Right atrium auricular region (tissue), 2 donors: ENCODE measurements at places on chromosomes 1 and 21.

GRCh38 chr21:34204481-34205439 lies 131.4 kb downstream of the MRPS6 start:
- peak; percentile 43 for DNase-seq

DNA sequence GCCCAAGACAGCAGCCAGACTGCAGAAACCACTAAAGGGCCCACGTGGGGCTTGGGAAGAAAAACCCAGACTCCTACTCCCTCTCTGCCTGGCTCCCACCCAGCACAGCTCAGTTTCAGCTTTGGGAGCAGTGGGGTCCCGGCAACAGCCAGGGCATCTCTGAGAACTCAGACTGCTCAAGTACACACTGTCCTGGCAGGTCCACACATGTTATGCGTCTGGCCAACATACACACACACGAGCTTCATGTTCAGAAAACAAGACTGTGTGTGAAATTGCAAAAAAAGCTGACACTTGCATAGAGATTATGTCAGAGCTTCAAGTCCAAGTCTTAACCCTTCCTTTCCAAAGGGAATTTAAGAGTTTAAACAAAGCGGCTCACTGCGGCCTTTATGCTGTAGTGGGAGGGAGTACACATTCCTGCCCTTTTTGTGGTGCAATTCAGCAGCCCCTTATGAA lies 136.6 kb upstream of the CD34 start:
- DNase-seq, result peak; percentile 87

DNA sequence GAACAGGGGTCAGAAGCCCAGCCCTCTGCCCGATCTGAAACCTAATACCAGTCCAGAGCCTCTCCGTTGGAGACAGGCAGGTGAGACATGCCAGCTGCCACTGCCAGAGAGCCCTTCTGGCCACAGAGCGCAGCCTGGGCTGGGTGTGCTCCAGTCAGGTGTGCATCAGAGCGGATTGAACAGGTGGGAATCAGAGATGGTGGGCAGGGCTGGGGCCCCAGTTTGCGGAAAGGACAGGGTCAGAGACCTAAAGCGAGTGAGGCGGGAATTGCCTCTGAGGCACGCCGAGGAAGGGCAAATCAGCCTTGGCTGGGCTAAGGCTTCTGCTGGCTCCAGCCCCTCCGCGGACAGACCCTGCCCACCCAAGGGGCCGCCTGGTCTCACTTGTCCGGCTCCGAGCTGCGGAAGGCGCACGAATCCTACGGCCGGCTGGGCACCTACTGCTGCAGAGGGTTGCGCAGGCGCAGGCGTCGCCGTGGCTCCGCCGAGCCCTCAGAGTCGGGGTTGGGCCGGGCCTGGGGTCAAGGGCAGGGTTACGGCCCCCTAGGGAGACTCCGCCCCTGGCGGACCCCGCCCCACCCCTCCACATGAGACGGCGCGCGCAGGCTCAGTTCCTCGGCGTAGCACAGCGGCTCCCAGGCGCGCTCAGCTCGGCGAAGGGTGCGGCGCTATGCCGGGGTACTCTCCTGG lies 10.3 kb downstream of the CPLANE2 start:
- no peak for DNase-seq

GRCh38 chr1:231597971-231598370 lies 28.6 kb upstream of the DISC1 start:
- no peak for DNase-seq

- DNase-seq, result no peak
Measured at GRCh38 chr1:57770772-57771171, 346.9 kb upstream of the DAB1 start.

DNA sequence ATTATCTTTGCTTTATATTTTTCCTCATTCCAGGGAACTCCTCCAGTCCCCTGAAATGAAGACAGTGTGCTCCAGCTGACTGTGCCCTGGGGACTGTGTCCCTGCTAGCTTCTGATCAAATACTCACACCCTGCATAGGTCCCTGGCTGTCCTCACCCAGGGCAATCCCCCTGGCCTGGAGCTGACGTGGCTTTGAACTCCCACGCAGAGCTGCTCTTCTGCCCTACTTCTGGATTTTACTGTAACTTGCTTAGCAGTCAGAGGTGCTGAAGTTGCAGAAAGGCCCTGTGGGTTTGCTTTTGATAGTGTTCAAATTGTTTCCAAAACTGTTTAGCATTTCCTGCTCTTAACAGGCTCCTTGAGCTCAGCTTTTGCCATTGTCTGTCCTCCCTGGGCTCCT lies 186.5 kb downstream of the FASLG start:
- no peak for DNase-seq

GRCh38 chr1:98482611-98483010 lies 178.9 kb upstream of the SNX7 start:
- DNase-seq, result no peak

GRCh38 chr1:244254467-244254866 lies 197.2 kb downstream of the ADSS2 start:
- peak; percentile 65 for DNase-seq

DNA sequence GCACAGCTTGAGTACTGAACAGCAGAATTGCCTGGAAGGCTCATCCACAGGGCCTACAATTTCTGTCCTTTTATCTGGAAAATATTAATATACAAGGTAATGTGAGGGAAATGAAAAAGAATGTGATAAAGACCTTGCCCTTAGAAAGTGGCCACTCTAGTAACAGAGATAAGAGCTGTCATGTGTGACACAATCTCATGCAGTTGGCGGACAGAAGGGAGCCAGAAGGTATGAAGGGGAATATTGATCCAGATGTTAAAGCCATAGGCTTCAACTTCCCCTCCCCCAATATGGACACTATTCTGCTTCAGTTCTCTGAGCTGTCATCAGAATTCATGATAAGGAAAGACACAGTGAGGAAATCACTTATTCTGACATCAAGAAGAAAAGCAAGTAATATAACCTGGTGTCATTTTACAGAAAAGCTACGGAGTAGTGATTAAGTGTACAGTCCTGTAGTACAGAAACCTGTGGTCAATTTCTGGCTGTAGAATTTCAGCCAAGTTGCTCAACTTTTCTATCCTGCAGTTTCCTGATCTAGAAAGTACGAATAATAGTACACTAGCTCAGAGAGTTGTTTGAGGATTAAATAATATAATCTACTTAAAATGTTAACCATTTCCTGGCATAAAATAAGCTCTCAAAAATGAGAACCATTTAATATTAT lies 572.1 kb downstream of the DPYD start:
- no peak for DNase-seq

DNA sequence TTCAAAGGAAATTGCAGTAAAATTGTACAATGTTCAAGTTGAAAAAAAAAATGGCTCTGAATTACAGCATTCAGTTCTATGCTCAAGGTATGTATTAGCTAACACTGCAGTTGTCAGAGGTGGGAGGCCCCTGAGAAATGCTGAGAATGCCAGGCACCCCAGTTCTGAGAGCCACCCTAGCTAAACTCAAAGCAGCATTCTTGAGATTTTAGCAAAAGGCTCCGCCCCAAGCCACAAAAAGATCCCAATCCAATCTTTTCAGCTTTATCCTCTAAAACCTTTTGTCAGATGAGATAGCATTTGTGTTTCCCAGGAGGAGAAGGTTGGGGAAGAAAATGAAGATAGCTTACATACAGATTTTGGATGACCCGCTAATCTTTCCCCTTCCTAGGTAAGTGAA lies 68.8 kb downstream of the SMYD2 start:
- no peak for DNase-seq

- DNase-seq, result no peak
Measured at GRCh38 chr1:2499986-2500596, 24.0 kb downstream of the PLCH2 start.

DNA sequence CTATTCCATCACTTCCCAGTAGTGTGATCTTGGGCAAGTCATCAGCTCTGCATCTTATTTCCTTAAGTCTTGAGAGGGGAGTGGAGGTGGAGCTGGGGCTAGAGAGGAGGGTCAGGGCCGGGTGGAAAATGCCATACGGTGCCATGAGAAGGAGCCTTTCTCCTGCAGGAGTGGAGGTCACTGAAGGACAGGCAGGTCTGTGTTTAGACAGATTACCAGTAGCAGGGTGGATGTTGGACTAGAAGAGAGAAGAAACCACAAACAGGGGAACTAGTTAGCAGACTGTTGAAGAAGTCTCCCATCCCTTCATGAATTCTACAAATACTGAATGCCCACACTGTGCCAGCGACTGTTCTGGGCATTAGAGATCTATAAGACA lies 13.9 kb upstream of the CPT2 start:
- no peak for DNase-seq

- DNase-seq, result peak; percentile 75
Measured at GRCh38 chr1:67618285-67619018, 66.5 kb upstream of the GADD45A start.

DNA sequence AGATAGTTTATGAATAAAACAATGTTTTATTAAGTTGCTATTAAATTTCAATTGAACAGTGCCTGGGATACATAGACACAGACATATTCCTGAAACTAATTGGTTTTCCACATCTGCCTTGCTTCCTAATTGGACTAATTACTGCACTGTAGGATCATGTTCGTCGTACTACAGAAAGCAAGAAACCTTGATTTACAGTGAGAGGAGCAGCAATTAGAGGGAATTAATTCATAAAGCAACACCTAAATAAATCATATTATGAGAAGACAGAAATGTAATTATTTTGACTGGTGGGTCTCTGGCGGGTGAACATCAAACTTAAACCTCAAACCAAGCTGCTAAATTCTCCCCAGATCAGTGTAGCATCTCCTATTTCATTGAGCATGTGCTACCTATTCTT lies 124.6 kb upstream of the CAMK1G start:
- DNase-seq, result no peak

DNA sequence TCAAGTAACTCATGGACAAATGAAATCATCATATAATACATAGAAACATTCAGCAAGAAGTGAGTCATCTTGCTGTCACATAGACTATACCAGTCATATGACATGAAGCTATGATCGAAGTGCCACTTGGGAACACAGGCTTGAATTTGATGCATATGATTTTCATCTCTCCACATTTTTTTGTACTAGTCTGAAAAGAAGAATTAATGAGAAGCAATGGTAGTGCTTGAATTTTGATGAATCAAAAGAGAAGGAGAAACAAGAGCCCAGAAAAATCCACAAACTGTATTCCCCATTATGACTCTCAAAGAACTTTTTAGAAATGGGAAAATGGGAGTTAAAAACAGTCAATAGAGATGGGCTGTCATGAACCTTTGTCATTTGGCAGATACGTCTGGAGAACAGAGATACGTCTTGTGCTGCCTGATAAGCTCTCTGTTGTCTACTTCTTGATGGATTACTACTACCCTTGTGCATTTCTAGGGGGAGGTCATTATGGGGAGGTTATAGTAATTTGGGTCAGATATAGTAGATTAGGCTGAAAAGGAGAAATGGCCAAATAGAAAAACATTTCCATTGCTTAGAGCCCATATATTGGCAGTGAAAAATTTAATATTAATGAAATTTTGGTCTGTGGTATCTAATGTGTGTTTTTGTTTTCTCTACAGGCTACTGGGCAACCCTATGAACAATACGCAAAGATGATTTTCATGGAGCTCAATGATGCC lies 8.0 kb upstream of the LEPR start:
- DNase-seq, result no peak

GRCh38 chr1:37922767-37923550 lies 23.9 kb downstream of the INPP5B start:
- no peak for DNase-seq

DNA sequence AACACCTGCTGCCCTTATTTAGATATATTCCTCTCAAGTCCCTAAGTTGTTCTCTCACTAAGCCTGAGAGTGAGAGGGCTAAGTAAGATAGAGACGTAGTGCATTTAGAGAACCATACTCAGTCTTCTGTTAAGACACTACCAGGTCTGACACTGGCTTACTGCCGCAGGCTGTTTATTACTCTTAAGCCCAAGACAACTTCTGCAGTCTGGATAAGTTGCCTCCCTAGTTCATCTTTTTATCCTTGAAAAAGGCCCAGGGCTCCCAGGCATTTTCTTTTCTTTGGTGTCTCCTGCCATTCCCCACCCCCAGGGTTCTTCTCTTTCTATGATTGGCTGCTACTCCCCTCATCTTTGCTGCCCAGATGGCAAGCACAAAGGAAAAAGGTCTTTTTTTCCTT lies 38.7 kb downstream of the CACHD1 start:
- no peak for DNase-seq

DNA sequence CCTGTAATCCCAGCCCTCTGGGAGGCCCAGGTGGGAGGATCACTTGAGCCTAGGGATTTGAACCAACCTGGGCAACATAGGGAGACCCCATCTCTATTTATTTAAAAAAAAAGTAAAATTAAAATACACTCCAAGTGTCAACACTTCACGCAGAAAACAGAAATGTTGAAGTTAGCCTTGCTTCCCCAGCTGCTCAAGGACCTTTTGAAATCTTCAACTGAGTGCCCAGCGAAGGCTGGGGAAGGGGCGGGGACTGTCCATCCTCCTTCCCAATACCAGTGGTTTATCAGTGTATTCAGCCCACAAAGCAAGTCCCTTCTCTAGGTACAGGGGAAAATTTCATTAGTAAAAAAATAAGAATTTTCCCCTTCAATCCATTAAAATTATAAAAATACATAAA lies 2.2 kb upstream of the DNAJC28 start:
- no peak for DNase-seq

- DNase-seq, result no peak
Measured at GRCh38 chr1:11473491-11474034, 5.4 kb upstream of the DISP3 start.

GRCh38 chr1:11331036-11331944 lies 58.3 kb downstream of the UBIAD1 start:
- no peak for DNase-seq

- no peak for DNase-seq
Measured at GRCh38 chr21:35366394-35367080, 317.4 kb upstream of the RUNX1 start.

DNA sequence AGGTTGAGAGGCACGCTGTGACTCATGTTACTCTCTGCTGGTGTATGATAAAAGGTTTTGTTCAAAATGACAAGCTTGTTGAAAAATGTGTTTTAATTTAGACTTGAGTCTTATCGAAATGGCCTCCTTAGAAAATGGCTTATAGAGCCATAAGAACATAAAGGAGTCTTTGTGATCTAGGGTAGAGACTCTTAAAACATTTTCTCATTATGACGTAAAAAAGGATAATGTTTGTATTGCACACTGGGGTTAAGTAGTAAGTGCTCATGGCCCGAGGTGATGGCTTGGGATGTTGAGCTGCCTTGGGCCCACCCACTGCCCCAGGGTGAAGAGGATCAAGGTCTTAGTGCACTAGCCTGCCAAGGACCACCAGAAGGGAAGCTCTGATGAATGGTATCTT lies 117.4 kb downstream of the DISC1 start:
- DNase-seq, result no peak
